ENCODE measurements at places on chromosomes 2 and 18. TPM values are rescaled to one million over a fixed set of nuclear protein-coding genes. Genes with fewer than 3 reads are reported as not detected.

The ANXA4 gene
- total RNA-seq = 10.0 TPM

The IRS1 gene
- 14.0 TPM for total RNA-seq

The SULT1C2 gene
- total RNA-seq = not detected

The AAMP gene
- 61.6 TPM for total RNA-seq

The TXNL1 gene
- 48.1 TPM for total RNA-seq

The SOWAHC gene
- total RNA-seq = not detected

The NEMP2 gene
- total RNA-seq = 23.4 TPM

The PROKR1 gene
- not detected for total RNA-seq

The COL3A1 gene
- total RNA-seq = not detected

The PDK1 gene
- total RNA-seq = 72.6 TPM

The NTSR2 gene
- not detected for total RNA-seq

The DCDC2C gene
- not detected for total RNA-seq

The HOXD12 gene
- total RNA-seq = not detected

The CTAGE1 gene
- total RNA-seq = not detected

The UGT1A4 gene
- not detected for total RNA-seq
